Kidney tubule cell (primary cell): ENCODE measurements at places on chromosomes 13 and 19.
A peak's percentile ranks its signal among the peaks of the same experiment; 100 is the strongest.

- DNase-seq, result no peak
These were observed 484.5 kb downstream of the LIG4 start for GRCh38 chr13:107730813-107731212.

DNA sequence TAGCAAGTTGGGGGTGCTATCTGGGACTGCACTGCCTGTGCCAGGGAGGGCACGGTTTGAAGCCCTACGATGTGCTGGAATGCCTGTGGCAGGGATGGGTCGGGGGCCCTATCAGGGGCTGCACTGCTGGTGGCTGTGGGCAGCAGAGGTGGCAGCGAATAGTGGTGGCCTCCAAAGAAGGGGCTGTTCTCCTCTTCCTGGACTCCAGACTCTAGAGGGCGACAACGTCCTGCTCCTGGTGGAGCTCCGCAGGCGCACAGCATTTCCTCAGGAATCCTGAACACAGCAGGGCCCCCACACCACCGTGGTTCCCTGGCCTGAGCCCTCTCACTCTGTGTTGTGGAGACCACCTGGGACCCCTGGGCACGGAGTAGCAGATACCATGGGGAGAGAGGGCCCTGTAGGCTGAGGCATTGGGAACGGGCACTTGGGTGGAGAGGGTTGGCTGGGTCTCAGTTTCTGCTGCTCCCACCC lies 145.6 kb downstream of the TNFRSF19 start:
- DNase-seq, result peak; percentile 39

DNA sequence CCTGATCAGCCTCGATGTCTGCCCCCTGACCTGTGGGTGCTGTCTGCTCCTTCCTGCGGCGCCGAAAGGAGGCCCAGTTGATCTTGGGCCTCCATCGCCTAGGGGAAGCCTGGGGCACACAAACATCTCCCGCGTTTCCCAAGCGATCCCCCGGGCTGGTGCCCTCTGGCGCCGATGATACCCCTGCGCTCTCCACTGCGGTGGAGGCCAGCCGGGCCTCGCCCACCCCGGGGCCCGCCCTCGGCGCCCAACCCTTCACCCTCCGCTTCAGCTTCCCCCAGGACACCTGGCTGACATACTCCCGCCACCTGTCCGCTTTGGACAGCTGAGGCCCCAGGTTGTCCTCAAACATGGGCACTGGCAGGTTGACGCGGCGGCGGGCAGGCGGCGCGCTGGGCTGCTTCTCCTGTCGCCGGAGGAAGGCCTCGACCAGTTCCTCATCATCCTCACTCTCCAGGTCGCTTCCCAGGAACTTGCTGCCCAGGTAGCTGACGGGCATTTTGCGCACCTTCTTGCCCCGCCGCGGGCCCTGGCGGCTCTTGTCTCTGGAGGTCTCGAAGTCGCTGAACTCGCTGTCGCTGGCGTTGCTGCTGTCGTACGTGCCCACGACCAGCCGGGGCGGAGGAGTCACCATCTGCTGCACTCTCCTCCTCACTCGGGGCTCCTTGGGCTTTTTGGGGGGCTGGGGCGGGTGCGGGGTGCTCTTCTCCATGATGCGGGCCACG lies 1.3 kb downstream of the CCDC8 start:
- DNase-seq, result no peak

DNA sequence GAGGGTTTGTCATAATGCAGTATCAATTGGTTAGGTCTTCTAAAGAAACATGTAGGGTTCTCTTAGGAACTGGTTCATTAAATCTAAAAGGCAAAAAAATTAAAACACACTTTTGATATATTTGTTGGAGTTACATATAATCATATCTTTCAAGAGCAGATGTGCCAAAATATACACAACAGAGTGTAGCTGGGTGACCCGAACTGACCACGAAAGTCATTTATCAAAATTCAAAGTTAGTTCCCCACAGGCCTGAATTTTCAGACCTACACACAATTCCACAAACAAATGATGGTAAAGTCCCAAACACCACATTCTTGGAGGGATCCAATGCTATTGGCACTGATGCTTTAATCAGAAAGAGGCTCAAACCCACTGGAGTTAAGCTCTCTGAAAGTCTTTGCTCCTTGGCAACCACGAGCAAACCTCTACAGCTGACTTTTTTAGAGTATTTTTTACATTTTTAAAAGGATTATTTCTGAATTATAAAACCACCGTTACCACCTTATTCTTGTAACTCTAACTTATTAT lies 50.9 kb downstream of the IRS2 start:
- DNase-seq, result no peak

DNA sequence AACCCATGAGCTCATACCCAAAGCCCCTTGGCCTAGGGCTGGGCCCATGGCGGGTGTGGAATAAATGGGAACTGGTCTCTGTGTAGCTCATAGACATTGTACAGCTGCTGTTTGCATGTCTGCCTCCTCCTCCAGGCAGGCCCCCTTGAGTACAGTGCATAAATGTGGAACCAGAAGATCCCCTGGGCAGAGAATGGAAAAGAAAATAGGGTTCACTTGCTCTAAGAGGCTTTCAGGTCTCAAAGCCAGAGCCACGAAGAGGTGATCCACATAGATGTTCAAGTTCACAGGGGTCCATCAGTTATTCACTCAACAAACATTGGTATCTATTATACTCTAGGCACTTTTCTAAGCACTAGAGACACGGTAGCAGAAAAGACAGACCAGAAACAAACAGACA lies 79.2 kb upstream of the CACNA1A start:
- no peak for DNase-seq

DNA sequence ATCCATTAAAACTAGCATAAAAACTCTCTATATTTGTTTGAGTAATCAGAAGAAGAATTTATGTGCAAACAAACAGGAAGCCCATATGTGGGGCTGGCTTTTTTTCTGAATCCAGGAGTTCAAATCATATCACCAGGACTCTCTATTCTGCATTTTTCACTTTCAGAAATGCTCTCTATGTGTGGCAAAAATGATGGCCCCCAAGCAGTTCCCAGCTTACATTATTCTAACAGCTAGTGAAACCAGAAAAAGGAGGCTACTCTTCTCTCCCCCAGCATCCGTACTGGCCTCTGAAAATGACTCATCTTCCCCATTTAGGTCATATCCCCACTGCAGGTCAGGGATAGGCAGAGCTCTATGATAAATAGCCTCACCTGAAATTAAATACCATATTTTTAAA lies 20.4 kb downstream of the RBM26 start:
- DNase-seq, result peak; percentile 53

DNA sequence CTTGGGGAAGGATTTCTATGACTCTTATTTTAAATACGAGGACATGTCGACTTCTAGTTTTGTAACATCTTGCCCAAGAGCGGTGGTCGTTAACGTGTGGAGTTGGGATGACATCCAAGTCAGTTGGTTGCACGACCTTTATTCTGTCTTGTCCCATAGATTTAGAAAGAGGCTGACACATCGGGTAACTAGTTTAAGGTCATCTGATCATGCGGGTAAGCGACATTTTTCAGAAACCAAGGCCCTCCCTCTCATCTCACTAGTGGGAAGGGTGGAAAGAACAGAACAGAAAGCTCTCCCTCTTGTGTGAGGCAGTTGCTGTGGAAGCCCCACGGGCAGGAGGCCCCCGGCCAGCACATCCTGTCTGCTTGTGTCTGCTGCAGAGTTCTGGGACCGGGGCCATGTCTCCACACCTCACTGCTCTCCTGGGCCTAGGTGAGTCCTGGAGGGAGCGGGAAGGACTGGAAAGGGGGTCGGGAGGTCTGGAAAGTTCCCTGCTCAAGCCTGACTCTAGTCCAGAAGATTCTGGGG lies at the start of gene LAIR2:
Gene LAIR2 (plus strand): TSS at position 314 of the 531 bp plus-strand sequence. CDS start 88 bp downstream, at position 402.
- DNase-seq, result no peak

GRCh38 chr13:44549476-44549875 lies 26.7 kb downstream of the TSC22D1 start:
- DNase-seq, result peak; percentile 10

GRCh38 chr19:31013384-31014020 lies 335.7 kb downstream of the TSHZ3 start:
- no peak for DNase-seq

DNA sequence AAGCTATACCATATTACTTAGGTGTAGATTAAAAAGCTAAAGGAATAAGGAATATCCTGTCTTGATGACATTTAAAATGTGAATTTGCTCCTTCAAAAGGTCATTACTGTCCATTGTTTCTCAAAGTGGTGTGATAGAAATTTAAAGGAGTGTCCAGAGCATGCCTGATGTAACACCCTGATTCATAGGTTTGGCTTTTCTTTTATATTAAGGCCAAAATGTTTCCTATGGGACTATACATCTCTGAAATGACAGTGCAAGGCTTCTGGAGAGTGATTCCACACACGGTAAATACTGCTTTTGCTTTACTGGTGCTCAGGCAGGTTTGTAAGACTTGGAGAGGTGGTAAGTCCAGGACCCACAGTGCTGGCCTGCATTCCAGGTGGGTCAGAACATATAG lies 289.9 kb downstream of the RFC3 start:
- no peak for DNase-seq

DNA sequence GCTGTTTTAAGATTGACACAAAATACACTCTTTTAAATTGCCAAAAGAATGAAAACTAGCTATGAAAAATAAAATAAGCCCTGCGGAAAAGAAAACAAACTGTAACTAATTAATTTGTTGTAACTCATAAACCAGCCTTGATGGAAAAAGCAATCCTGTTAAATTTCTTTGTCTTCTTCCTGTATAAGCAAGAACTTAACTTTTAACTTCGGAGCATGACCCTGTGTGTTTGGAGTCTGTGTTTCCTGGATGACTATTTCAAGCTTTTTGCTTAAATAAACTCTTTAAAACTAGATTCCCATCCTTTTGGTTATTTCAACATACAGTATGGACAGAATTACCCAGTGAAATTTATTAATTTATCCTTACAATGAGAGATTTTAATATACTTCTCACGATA lies 122.6 kb downstream of the TNFRSF19 start:
- no peak for DNase-seq

GRCh38 chr19:46426506-46427162 lies 2.1 kb downstream of the PNMA8C start:
- DNase-seq, result peak; percentile 79

- no peak for DNase-seq
These were observed 42.4 kb upstream of the ESD start for GRCh38 chr13:46839399-46839798.

DNA sequence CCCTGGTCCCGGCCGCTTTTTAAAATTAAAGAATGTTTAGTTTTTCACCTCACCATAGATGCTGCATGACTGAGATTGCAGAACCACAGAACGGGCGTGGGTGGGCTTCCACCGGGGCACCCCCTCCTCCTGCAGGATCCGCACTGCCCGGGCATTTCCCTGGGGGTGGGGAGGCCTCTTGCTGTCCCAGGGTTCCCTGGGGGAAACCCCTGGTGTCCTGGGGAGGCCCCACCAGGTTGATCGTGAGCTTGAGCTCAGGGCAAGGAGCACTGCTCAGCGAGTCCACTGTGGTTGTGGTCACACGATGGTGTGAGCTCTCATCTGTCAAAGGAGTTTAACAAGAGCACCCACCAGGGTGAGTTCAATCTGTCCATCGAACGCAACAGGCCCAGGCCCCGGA lies 11.4 kb upstream of the TCF3 start:
- DNase-seq, result no peak

- no peak for DNase-seq
These were observed 3.8 kb upstream of the RPL36 start for GRCh38 chr19:5686326-5686646.

- DNase-seq, result no peak
These were observed 85.3 kb upstream of the FNDC3A start for GRCh38 chr13:48890391-48890790.

- no peak for DNase-seq
These were observed 4.0 kb downstream of the TFDP1 start for GRCh38 chr13:113588394-113589111.

GRCh38 chr13:36666477-36667229 lies 7.2 kb upstream of the SERTM1 start:
- no peak for DNase-seq

DNA sequence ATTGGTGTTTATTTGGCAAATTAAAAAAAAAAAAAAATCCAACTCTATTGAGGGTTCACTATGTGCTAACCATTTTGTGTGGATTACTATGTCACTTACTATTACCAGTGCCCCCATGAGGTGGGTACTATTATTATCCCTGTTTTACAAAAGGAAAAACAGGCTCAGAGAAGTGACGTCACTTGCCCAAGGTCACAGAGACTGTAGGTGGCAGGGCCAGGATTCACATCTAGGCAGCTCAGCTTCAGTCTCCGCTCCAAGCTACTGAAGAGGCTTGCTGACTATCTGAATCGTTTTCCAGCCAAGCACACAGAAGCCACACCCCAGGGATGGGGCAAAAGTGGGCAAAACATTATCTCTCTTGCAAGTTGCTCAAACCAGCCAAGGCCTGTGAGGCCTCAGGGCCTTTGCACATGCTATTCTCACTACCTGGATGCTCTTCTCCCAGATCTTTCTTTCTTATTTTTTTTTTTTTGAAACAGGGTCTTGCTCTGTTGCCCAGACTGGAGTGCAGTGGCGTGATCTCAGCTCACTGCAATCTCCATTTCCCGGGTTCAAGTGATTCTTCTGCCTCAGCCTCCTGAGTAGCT lies 4.8 kb upstream of the ANGPTL8 start:
- no peak for DNase-seq

GRCh38 chr13:40980461-40980860 lies 38.7 kb downstream of the ELF1 start:
- no peak for DNase-seq

DNA sequence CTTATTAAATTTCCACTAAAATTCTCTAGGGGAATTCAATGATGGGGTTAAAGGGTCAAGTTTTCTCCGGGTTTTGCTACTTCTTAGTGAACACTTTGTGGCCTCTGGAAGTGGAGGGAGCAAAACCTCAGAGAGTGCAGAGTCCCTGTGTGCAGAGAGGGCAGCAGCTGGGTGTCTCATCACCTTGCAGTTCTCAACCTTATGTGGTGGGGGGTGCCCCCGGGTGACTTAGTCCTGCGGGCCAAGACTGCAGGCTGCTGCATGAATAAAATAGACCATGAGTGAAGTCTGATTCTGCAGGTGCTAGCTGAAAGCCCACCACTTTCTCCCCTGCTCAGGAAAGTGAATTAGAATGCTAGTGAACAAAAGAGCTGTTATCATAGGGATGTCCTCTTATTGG lies 191.6 kb downstream of the DLEU7 start:
- DNase-seq, result no peak

DNA sequence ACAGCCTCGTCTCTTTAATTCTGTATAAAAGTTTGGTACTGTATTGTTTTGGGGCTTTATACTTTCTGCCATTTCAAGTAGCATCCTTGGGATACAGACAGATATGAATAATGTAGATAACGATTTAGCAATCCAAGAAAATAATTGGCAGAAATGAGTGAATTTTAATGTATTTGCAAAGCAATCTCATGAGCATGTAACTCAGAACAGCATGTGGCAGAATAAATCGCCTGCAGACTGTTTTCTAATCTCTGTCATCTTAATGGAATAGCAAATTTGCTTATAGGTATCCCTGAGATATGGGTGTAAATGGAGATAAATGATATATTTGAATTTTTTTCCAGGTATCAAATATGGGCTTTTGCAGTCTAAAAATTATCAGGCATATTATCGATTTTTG lies 166.0 kb downstream of the GPC5 start:
- DNase-seq, result no peak

- no peak for DNase-seq
These were observed 3.1 kb upstream of the TMEM86B start for GRCh38 chr19:55231391-55232285.

DNA sequence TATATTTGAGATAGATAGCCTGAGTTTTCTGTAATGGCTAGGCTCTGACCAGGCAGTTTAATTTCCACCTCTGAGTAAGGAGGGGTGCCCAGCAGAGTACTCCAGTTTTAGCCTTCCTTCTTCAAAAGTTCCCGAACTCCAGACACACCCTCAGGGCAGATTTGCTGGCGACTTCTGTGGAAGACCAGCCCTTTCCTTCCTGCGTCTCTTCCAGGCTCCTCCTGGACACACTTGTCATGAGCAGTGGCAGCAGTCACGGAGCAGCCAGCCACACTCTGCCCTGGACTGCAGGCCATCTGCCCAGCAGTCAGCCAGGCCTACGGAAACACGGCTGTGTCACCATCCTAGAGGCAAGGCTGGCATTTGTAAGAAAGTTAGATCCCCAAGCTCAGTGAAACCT lies 6.6 kb upstream of the FLT1 start:
- no peak for DNase-seq
